ENCODE measurements at places on chromosomes 6 and 20.

GRCh38 chr6:116247285-116247684, 6.6 kb downstream of the TSPYL4 start:
- DNase-seq: no peak

DNA sequence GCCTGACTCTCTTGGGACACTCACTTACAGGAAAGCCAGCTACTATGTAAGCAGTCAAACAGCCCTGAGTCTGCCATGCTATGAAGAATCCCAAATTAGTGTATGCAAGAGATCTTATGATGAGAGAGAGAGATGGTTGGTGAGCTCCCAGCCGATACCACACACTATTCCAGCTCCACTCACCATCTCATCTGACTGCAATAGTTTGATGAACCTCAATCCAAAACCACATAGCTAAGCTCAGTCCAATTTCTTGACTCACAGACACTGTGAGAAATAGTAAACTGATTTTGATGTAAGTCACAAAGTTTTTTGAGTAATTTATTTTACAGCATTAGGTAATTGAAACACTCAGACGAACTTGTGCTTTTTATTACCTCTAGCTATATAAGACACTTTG, 441.4 kb downstream of the COL12A1 start:
- DNase-seq: no peak

- DNase-seq: no peak
Measured at GRCh38 chr20:14343491-14344065, 6.2 kb upstream of the FLRT3 start.

DNA sequence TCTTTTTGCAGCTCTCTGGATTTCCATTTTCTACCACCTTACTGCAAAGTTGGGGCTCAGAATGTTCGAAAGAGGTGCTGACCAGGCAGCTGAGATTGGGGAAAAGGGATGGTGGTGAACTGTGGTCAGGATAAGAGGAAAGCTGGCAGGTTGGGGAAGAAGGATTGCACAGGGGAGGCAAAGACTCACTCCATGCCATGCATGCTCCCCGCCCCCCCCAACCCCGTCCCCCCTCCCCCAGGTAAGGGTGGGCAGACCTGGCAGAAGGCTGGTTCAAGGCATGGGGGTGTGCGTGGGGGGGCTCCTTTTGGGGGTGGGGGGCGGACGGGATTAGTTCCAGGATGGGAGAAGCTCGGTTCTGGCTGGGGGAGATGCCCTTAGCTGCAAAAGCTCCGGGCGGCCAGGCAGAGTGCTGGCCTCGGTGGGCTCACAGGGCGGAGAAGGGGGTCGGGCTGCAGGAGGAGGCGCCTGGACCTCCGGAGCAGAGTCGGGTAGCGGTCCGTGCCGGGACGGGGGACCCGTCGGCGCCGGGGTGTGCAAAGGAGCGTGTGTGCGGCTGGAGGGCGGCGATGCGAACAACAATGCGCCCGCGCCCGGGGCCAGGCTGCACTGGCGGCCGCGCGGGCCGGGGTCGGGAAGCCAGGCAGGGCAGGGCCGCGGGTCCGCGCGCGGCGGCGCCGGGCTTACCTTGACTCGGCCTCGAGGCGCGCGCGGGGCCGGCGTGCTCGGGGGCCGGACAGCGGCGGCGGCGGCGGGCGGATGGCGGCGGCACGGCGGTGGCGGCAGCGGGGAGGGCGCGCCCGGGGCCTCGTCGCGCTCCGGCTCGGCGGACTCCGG, 880 bp downstream of the ADNP start:
- DNase-seq: no peak

GRCh38 chr20:38108986-38109541, 56.0 kb downstream of the TGM2 start:
- DNase-seq: peak; percentile 76

- peak; percentile 76 for DNase-seq
Measured at GRCh38 chr6:160972111-160972510, 19.5 kb upstream of the MAP3K4 start.

GRCh38 chr6:54041239-54041638, 70.0 kb upstream of the MLIP start:
- no peak for DNase-seq

DNA sequence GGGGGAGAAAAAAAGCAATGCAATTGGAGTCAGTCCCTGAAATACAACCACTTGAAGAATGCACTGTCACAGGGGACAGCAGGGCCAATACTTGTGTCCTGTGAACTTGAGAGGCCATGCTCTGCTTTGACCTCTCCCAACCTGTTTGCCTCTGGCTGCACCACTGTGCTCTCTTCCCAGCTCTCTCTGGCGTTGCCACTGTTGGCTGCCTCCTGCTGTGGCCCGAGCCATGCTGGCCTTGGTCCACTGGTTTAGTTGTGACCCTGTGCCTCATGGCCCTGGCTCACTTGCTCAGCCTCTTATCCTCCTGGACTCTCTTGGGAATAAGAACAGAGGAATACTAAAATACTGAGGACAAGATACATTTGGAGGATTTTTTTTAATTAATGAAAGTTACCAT, 14.5 kb upstream of the FBXO30 start:
- DNase-seq: no peak

GRCh38 chr6:152458648-152459644, 178.2 kb downstream of the SYNE1 start:
- no peak for DNase-seq

- no peak for DNase-seq
Measured at GRCh38 chr6:162488444-162488843, 239.1 kb downstream of the PRKN start.

DNA sequence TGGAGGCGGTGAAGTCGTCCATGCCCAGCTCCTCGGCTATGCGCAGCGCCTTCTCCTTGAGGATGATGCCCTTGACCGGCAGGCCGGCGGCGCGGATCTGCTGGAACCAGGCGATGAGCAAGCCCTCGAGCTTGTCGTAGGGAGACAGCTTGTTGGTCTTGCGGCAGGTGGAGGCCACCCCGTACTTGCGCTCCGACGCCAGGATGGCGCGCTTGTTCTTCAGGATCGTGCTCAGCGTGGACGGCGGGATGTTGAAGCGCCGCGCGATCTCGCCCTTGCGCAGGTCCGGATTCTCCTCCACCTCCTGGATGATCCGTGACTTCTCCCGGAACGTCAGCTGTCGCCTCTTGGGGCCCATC, 435 bp downstream of the CENPB start:
- no peak for DNase-seq

- DNase-seq: no peak
Measured at GRCh38 chr20:33859157-33859695, 48.1 kb downstream of the CHMP4B start.

GRCh38 chr20:25551413-25552215, 33.7 kb downstream of the NINL start:
- no peak for DNase-seq

GRCh38 chr6:124994648-124995047, 32.4 kb downstream of the RNF217 start:
- DNase-seq: no peak

DNA sequence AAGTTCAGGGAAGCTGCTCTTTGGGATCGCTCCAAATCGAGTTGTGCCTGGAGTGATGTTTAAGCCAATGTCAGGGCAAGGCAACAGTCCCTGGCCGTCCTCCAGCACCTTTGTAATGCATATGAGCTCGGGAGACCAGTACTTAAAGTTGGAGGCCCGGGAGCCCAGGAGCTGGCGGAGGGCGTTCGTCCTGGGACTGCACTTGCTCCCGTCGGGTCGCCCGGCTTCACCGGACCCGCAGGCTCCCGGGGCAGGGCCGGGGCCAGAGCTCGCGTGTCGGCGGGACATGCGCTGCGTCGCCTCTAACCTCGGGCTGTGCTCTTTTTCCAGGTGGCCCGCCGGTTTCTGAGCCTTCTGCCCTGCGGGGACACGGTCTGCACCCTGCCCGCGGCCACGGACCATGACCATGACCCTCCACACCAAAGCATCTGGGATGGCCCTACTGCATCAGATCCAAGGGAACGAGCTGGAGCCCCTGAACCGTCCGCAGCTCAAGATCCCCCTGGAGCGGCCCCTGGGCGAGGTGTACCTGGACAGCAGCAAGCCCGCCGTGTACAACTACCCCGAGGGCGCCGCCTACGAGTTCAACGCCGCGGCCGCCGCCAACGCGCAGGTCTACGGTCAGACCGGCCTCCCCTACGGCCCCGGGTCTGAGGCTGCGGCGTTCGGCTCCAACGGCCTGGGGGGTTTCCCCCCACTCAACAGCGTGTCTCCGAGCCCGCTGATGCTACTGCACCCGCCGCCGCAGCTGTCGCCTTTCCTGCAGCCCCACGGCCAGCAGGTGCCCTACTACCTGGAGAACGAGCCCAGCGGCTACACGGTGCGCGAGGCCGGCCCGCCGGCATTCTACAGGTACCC, at the start of gene ESR1:
Gene ESR1, plus strand, starts transcription at position 170 of the 858 bp plus-strand sequence. Its CDS starts 231 bp downstream, at position 401.
- DNase-seq: no peak

- no peak for DNase-seq
Measured at GRCh38 chr20:15144916-15145315, 807.5 kb upstream of the FLRT3 start.

DNA sequence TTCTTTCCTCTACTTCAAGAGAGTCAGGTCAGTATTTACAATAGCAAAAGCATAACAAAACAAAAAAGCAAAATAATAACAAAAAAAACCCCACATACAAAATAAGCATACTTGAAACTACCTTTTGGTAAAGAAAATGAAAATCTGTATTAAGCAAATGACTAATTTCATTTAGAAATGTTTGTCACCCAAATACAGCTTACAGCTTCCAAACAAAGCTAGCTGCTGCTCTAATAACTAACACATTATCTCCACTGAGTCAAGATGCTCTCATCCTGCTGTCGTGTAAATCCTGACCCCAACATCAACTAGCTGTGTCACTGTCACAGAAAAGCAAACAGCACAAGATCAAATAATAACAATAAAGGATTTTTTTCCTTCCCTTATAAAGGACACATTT, 21.7 kb downstream of the MAP7 start:
- DNase-seq: no peak

GRCh38 chr6:2244261-2245102, 923 bp downstream of the GMDS start:
- no peak for DNase-seq

- no peak for DNase-seq
Measured at GRCh38 chr20:7760247-7761031, 179.8 kb downstream of the HAO1 start.

- no peak for DNase-seq
Measured at GRCh38 chr20:4305091-4305490, 289.7 kb upstream of the RNF24 start.

- no peak for DNase-seq
Measured at GRCh38 chr20:34705397-34706301, 1.5 kb downstream of the TP53INP2 start.

DNA sequence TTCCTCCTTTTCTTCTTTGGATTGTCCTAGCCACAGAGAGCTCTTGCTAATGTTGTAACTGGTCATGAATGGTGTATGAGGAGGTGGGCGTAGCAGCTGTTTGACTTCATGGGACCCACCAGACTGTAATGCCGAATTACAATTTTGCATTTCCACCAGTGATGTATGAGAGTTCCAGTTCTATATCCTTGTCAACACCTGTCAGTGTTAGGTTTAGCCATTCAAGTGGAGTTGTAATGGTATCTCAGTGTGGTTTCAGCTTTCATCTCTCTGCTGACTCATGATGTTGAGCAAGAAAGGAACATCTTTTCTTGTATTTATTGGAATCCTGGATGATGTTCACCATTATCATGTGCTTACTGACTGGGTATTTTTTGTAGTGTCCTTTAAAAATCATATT, 5.1 kb downstream of the IGF2R start:
- no peak for DNase-seq

DNA sequence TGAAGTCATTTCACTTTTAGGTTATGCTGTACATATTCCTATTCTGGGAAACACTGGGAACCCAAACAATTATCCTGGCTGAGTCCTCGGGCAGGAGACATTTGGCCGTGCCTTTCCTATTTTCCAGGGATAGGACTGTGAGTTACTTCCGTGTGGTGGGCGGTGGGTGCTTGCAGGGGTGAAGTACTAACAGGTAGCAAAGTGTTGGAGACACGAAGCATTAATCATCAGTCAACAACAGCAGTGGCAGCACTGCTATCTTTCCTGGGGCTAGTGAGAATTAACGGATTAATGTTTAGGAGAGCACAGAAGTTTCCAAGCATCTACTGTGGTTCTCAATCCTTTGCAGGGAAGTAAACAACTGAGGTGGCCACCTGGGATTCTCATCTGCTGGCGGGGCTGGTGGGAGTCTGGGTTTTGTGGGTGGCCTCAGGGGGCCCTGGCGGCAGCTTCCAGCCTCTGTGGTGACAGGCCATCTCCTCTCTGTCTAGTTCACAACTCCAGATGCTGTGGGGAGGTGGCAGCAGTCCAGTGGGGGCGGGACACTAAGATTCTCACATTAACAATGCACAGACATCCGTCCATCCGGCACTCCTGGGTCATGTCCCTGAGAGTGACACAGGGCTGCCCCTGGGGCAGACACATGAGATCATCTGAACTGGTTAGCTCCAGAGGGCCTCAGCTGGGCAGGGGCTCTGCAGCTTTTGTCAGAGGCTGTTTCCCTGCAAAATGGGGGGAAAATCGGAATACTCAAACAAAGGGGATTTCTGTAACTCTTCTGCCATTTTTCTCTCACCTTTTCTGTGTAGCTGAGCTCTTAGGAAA, 90.9 kb downstream of the GJA10 start:
- DNase-seq: no peak

- no peak for DNase-seq
Measured at GRCh38 chr20:38651154-38651553, 49.5 kb downstream of the ARHGAP40 start.

- DNase-seq: peak; percentile 7
Measured at GRCh38 chr6:99334526-99335127, 14.8 kb downstream of the FAXC start.

DNA sequence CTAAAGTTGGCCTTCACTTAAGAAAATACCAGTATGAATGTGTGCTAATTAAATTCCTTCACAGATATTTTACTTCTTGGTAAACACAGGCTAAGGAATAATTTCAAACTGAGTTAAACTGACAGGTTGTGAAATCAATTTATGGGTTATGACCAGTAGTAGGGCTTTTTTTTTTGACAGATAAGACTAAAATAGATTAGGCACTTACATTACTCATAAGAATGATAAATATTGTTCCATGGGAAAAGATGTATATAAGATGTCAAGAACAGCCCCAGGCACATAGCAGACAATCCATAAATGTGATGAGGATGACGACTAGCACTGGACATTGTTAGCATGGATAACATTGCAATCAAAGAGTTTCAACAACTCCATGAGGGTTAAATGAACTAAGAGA, 22.9 kb downstream of the NT5E start:
- DNase-seq: no peak

DNA sequence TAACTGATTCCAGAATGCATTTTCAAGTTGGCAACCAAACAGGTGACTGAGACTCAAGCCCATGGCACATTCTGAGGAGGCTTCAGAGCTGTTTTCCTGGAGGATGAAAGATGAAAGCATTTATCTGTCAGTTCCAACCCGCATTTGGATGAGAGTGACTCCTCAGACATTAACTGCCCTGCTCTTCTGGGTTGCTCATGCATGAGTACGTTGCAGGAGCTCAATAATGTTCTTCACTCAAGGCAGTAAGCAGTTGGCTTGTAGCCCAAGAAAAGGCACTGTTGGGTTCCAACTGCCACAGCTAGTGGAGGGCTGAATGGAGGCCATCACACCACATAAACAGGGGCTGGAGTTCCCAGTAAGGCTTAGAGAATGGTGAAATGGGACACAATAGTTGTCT, 155.3 kb downstream of the FUT9 start:
- DNase-seq: no peak

All from AG09319 (cell line).